CD14-positive monocyte (primary cell): ENCODE measurements at places on chromosomes 3 and 15.

- DNase-seq: no peak
These were observed 171.5 kb upstream of the NANOGP8 start for GRCh38 chr15:35256551-35256950.

GRCh38 chr15:65944404-65944803 lies 75.1 kb downstream of the RAB11A start:
- no peak for DNase-seq

- DNase-seq: no peak
These were observed 7.4 kb downstream of the NDUFAF1 start for GRCh38 chr15:41394924-41395323.

GRCh38 chr15:46956456-46956855 lies 760.8 kb upstream of the SEMA6D start:
- no peak for DNase-seq

DNA sequence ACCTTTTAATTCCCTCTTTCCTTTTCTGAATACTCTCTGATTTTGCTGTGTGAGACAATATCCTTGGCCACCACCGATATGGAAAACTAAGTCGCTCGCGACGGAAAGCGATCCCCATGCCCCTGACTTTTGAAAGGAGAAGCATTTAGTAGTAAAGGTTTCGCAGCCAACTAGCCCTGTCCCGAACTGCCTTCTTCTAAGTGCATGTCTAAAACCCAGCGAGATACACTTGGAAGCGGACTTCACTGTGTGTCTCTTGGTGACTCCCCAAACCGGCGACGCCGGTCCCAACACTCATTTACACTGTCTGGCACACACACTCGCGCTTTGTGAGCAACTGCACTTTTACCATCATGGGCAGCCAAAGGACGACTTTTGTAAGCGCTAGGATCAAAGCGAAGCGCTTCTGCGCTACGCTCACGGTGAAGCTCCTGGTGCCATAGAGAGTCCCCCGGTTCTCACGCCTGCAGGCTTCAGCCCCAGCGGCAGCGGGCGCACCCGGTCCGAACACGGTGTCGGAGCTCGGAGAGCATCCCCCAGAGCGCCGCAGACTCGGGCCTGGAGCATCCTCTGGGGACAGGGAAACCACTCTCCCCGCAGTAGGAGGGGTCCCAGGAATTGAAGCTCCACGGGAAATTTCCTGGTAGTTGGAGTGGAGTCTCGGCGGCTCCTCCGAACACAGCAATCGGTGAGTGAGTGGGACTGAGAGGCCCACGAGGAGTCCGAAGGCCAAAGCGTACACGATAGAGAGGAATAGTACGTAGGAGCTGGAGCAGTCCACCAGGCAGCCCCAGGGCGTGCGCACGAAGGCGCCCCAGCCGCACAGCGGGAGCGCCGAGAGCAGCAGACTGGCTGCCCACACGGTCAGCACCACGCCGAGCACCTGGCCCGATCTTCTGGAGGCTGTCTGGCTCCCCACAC lies 1.4 kb downstream of the GPR149 start:
- no peak for DNase-seq

- no peak for DNase-seq
These were observed 90.2 kb upstream of the ABHD17C start for GRCh38 chr15:80604583-80605575.

DNA sequence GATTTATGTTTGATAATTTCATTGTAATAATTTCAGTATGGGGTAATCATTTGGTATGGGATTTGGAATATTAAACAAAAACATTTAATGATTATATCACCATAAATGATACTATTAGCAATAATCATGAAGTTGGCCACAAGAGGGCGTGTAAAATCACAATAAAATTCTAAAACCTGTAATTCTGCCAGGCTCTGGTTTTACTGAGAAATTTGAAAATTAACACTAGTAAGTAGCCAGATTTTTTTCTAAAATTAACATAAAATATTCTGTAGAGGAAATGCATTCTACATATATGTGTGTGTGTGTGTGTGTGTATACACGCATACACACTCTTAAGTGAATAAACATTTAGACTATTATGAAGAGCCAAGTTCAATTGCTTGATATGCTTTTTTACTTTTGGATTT lies 40.5 kb downstream of the FEZF2 start:
- DNase-seq: no peak

DNA sequence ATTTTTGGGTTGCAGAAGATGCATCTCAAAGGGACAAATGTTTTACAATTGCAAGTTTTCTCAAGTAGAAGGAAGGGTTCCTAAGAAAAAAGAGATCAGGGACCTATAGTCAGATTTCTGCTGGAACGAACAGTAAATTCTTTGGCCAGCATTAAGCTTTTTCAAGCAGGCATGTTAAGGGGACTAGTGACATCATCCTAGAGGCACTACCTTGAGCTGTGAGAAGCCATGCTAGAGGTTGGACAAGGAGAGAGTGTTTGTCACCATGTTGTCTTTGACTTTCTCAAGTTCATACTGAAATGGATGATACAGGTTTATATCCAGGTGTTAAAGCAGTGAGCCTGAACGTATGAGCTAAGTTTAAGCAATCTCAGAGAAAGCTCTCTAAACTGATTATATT lies 85.2 kb upstream of the WDR72 start:
- no peak for DNase-seq

DNA sequence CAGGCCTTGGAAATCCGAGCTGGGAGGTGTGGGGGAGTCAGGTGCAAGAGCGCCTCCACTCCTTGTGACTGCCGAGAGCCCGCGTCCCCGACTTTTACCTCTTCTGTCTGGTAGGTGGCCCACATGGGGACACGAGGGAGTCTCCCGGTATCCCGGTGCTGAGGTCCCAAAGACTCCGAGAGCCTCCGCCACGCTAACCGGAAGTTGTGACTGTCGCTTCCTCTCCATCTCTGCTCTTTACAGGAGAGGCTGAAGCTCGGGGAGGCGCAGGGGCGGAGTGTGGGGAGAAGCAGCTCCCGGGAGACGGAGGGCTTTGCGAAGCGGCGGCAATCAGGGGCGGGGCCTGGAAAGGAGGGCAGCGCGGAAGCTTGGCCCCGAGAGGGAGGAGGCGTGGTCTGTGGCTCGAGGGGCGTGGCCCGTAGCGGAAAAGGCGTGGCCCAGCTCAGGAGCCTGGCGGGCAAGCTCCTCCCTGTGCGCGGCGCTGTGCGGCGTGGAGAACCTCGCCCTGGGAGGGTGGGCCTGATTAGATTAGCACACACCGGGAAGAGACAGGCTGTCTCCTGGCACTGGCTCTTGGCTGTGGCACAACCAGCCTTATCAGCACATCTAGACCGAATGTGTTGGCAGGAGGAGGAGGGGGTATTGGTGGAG lies 143.9 kb downstream of the GABRB3 start:
- DNase-seq: no peak

- no peak for DNase-seq
These were observed 80.9 kb upstream of the MANF start for GRCh38 chr3:51304230-51304629.

DNA sequence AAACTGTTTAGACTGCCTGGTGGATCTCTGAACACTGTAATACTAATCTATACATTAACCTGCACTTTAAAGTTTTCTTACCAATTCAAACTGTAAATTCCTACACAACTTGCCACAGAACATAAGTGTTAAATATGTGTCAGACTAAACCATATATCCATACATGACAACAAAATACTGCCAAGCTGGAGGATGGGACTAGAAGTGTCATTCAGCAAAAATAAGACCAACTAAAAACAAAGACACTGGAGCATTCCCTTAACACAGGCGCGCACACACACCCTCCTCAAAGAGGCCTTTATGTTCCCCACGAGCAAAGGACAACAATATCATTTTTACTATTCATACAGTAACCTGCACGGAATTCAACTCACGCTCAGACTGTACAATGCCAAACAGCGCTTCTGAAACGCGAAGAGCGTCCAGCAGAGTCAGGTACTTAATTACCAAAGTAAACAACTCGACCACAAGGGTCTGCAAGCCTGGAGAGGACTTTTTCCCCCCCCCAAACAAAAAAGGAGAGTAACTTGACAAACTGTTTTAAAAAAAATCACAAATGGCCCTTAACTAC lies 1.1 kb downstream of the DCUN1D1 start:
- no peak for DNase-seq

GRCh38 chr3:191762323-191762960 lies 301.5 kb downstream of the PYDC2 start:
- DNase-seq: no peak
